Endothelial cell of umbilical vein (primary cell): ENCODE measurements at places on chromosomes 7 and 10.

DNA sequence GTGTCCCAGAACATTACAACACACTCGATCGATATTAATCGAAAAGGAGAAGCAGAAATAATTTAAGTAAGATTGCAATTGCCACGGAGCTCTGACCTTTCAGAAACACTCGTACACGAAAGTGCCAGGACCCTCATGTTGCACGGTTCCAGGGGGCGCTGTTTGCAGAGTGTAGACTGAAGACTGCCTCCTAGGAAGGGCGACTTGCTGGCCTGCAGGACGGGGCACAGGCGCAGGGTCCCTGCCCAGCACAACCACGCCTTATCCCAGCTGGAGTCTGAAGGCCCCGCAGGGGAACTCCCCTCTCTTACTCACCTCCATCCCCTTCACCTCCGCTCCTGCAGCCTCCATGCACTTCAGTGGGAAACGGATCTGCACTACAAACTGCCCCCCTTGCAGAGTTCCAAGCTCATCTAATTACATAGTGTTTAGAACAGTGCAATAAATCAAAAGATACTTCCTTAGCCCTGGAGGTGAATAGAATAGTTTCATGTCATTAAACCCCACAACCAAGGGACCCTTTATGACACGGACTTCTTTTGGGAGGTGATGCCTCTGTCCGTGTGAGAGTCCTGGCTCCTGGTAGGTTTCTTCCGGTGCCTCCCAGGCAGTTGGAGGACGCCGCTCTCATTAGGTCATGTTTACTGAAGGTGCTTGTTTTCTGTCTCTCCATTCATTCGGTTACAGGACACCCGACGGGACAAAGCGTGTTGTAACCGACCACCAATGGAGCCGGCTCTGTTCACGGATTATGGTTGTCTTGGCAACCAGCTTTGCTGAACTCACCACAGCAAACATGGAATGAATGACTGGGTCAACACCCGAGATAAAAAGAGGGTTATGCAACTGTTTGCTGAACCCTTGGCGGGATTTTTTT, 262.2 kb downstream of the BAMBI start:
- DNase-seq, result no peak

GRCh38 chr7:47786557-47787248, 161.6 kb downstream of the PKD1L1 start:
- DNase-seq, result peak; percentile 98

DNA sequence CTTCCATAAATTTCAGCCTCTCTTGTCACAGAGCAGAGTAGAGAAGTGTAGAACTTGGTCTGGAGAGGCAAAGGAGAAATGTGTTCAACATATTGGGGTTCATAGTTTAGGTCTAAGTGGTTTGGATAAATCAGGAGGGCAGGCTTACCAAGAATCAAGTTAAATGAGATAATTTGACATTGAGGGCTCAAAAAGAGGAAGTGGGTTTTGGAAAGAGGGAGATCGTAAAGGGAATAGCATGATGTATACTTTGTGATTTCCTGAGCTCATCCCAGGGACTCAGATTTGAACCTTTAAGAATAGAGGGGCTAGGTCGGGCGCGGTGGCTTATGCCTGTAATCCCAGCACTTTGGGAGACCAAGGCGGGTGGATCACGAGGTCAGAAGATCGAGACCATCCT, 34.7 kb upstream of the NPY start:
- no peak for DNase-seq

- no peak for DNase-seq
Measured at GRCh38 chr7:158495786-158496185, 91.8 kb downstream of the PTPRN2 start.

- no peak for DNase-seq
Measured at GRCh38 chr10:132399117-132400035, 2.4 kb downstream of the PWWP2B start.

DNA sequence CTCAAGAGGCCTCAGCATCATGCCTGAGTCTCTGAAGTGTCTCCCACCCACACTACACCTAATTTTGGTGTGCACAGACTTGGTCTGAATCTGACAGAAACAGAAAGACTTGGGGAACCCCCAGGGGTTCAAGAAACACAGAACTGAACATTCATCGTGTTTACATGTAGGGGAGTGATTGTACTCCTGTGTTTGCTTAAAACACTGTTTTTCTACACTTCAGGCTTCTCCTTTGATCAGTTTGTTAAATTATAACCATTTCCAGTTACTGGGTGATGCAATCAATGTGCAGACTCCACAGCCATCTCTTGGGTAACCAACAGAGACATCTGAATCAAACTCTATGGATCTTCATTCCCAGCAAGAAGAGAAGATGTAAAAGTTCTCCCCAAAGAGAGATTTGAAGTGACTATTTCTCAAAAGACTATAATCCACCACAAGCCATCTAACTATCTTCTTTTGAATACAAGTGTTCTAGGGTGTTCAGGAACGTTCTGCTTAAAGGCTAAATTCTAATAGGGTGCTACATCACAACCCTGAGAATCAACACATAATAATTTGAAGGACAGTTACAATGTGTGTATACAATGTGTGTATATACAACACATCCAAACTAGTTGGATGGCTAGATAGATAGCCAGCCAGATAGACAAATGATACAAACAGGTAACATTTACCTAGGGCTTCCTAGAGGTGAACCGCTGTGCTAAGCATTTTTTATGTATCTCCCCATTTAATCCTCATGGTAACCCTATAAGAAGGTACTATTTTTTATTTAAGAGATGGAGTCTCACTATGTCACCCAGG, 34.2 kb downstream of the DNAJC12 start:
- DNase-seq, result no peak

GRCh38 chr10:2145491-2145890, 408.2 kb upstream of the ADARB2 start:
- DNase-seq, result no peak

DNA sequence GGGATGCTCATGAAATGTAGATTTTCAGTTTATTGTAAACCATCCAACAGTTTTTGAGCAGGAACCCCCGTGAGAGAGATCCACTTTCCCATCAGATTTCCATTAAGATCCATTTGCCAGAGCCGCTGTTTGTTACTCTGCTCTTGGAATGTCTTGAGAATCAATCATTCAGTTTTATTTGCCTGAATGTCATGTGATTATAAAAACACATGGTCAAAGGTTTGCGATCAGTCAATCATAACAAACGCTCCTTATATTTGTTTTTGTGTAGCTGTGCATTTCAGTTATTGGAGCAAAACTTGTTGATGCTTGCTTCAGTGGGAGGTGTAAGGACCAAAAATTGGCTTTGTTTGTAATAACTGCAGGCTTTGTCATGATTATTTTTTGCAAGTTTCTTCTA, 155.8 kb upstream of the RHOBTB1 start:
- no peak for DNase-seq

- DNase-seq, result no peak
Measured at GRCh38 chr10:71735709-71736569, 16.4 kb upstream of the C10orf105 start.
